ENCODE measurements at places on chromosomes 2 and 18.

- no peak for DNase-seq
Measured at GRCh38 chr2:287911-288757, at the start of gene ALKAL2. TSS of gene ALKAL2 (minus strand) at chr2:288091. CDS start at chr2:287835, 256 bp downstream.

DNA sequence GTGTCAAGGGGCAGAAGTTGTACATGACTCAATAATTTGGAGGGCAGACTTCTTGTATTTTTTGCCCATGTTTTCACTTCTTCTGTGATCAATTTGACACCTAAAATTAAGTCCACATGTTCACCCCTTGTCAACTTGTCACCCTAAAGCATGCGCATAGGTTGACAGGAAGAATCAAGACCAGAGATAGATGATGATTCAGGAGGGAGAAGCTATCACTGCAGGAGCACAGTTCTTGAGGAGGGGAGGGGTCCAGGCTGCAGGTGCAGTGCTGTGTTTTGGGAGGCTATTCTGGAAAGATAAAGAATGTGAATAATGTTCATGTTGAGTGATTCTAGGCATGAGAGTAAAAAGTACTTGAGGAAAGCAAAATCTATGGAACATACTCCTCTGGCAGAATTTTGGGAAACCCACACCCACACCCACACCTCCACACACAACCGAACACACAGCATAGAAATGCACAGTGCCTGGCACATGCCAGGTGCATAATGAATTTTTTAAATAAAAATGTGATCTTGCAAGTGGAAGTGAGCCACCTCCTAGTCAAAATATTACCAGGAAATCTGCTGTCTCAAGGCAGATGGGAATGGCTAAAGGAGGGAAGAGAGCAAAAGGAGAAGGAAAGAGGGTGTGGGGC, 249.2 kb upstream of the MEX3C start:
- DNase-seq = no peak

DNA sequence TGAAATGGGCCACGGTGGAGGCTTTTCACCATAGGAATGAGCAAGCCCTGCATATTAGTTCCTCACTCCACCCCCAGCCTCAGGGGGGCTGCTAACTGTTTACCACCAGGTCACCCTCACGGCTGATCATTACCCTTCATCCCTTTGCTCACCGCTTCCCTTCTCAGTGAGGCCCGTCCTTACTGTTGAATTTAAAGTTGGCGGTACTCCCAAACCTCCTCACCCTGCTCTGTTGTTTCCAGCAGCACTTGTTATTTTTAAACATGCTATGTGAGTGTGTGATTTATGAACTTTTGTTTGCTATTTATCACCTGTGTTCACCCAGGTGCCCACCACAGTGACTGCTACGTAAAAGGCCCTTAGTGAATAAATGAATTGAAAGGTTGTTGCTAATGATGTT, 243.6 kb downstream of the ZNF407 start:
- DNase-seq = no peak

GRCh38 chr2:181457741-181458425, 697 bp downstream of the ITGA4 start:
- DNase-seq = no peak

DNA sequence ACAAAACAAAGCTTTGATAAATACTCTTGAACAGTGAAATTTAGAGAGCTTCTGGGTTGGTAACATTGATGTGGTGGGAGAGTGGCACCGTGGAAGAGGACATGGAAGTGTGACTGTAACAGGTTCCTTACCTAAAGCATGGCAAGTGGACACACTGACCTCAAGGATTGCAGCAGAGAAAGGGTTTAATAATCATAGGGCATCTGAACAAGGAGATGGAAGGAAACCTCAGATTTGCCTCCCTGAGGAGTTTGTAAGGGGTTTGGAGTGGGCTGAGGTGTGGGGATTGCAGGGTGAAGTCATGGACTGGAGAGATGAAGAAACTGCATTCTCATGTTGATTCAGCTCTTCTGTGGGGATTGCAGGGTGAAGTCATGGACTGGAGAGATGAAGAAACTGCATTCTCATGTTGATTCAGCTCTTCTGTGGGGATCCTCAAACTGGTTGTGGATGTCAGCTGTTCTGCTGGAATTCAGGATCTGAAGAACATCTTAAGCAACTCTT, 83.8 kb upstream of the TLK1 start:
- DNase-seq = no peak

GRCh38 chr18:10249801-10250200, 204.6 kb upstream of the APCDD1 start:
- DNase-seq = no peak

DNA sequence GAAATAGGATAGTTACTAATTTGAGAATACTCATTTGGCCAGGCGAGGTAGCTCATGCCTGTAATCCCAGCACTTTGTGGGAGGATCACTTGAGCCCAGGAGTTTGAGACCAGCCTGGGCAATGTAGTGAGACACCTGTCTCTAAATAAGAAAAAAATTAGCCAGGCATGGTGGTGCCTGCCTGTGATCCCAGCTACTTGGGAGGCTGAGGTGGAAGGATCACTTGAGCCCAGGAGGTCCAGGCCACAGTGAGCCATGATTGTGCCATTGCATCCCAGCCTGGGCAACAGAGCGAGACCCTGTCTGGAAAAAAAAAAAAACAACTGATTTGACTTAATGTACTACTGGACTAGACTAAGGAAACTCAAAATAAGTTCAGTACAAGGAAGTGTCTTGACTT, 32.7 kb upstream of the ZNF638 start:
- DNase-seq = no peak

DNA sequence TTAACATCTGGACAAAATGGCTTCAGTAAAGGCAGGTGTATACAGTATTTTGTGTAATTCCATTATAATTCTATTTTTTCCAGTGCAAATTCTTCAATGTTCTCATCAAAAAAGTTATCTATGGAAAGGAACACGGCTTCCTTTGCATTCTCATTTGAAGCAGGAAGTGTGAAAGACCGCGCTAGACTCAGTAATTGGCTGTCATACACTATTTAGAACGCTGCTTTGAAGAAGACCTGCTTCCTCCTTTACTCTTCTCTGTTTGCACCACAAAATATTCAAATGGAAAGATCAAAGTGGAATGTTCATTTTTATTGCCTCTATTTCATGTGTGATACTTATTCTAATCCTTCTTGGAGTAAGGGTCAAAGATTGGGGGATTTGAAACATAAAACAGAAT, 883.7 kb downstream of the TSN start:
- no peak for DNase-seq

DNA sequence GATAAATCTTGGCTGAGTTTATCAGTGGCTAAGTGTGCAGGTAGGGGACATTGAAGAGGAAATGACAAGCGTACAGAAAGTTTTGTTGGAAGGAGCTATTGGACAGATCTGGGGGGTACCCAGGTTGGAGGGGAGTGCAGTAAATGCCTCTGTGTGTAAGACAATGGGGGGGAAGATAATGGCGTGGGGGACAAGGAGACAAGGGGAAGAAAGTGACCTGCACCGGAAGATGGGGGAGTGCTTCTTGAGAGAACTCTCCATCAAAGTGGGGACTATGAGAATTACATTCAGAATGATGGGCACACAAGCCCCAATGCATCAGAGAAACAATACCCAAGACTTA, 190.0 kb downstream of the ALPK2 start:
- no peak for DNase-seq

DNA sequence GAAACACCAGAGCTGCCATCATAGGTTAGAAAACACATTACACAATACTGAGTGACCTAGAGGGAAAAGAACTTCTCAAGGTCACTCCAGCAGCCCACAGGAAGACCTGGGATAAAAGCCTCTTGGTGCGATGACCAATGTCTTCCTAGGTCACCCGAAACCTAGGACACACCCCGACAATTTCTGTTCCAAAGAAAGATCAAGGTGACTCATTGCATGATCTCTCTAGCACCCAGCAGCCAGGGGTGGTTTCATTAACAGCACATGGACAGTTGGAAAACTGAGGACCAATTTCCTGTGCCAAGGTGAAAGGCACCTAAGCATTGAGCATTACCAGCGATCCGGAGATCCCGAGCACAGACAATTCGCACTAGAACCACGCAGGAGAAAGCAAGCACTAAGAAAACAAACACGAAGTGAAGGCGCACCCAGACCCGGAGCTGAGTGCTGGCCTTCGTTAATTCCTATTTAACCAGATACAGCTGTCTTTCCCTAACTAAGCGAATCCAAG, 1.5 kb downstream of the CACNB4 start:
- no peak for DNase-seq

DNA sequence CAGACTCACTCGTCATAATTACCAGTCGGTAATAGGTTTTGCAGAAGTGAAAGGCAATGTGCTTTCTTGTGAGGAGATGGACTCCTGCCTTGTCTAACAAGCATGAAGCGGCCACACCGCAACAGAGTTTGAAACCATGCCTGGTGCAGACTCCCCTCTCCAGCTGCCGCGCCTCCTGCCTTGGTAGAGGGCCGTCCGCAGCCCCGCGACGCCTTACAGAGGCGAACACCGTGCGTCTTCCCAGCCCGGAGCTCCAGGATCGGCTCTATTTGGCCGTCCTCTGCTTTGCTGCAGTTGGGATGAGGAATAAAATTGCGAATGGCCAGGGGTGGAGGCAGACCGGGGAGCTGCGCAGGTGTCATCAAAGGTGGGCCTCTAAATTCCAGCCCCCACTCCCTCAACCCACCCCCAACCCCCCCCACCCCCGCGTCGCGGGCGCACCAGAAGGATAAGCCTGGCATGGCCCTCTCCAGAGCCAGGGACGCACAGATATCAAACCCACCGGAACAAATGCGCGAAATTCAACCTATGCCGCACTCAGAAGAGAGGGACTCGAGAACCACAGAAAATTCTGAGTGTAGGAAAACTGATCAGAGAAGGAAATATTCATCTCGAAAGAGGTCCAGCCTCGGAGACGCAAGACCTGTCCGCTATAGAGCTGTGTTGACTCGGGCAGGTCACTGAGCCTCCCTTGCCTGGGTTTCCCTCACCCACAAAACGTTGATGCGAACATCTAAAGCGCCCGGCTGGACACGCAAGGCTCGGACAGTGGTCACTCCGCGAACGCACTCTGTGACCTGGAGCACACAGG, 1.1 kb downstream of the TRABD2A start:
- DNase-seq = no peak

GRCh38 chr2:11904029-11904428, 157.6 kb downstream of the LPIN1 start:
- DNase-seq = no peak

GRCh38 chr18:6729247-6730091, at the start of gene ARHGAP28:
TSS of gene ARHGAP28 (plus strand) at chr18:6729716. CDS start at chr18:6729822, 106 bp downstream.
- no peak for DNase-seq

DNA sequence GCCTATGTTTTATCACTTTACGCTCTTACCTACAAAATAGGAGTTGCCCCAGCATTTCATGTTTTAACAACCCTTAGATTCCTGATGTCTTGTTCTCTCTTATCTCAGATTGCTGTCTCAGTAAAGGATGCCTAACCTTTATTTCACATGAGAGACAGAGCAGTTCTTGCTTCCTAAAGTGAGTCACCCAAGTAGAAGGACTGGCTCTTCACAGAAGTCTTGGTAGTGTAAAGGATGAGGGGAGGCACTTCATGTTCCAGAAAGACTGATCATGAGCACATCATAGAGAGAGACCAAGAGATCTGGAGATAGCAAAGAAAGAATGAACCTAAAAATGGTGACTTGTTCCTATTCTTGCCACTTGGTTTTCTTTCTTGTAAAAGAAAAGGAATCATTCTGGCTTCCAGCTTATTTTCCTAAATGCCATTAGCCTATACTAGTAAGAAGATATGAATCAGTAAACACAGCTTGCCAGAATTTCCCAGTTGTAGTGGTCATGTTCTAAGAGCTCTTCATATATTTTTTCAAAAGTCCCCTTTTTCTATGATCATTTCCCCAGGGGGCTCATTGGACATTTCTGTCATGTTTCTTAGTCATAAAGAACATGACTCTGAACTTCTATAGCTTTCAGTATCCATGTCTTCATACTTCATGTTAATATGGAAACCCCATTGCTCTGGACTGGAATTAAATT, 54.9 kb downstream of the MAPRE2 start:
- no peak for DNase-seq

DNA sequence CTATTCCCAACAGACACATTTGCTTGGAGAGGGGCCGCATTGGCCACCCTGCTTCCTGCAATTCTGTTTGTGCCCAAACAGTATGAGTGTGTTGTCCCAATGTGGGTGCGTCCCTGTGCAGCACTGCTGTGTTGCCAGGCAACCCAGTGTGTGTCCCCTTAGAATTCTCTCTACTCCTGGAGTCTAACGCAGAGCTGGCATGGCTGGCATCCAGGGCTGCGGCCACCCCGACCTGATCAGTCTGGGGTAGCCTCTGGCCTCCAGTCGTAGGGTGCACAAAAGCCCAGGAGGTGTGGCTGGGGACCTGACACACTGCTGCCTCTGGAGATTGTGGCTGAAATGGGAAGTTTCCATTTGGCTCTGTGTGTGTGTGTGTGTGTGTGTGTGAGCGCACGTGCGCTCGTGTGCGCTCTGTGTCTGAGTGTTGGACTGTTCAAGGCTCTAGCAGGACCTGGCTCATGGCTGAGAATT, 48.0 kb downstream of the TEX44 start:
- DNase-seq = no peak

DNA sequence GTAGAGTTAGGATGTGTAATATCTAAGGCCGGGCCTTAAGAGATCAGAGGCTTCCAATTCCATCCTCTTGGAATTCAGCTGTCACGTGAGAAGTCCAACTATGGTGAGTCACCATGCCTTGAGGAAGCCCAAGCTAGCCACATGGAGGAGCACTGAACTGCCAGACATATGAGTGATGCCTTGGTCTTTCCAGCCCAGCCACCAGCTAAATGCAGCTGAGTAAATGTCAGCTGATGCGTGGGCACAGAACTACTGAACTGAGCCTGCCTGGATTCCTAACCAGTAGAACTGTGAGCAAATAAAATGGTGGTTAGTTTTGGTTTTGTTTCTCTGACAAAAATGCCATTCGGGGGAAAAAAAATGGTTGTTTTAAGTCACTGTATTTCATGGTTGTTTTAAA, 153.7 kb upstream of the SERTAD2 start:
- DNase-seq = no peak

GRCh38 chr2:133286326-133286922, 281.8 kb downstream of the NCKAP5 start:
- DNase-seq = no peak

DNA sequence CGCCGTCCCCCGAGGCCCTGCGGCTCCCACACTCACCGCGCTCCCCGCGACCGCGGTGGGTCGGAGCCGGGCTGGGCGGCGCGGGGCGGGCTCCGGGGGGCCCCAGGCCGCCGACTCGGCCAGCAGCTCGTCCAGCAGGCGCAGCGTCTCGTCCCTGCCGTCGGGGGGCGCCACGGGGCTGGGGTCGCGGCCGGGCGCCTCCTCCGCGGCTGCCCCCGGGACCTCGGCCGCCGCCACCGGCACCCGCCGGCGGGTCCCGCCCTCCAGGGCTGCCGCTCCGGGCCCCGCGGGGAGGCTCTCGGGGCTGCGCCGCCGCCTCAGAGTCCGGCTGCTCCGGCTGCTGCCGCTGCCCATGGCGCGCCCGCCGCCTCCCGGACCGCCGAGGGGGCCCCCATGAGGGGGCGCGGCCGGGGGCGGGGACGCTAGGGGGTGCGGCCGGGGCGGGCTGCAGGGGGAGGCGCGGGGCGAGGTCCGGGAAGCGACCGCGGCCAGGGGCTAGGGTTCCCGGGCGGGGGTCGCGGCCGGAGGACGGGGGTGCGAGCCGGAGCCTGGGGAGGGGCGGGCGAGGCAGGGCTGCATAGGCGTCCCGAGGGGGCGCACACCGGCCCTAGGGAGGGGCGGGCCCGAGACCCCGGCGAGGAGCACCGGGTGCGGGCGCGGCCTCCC, at the start of gene CYS1:
TSS of gene CYS1 (minus strand) at position 542 of the 666 bp plus-strand sequence. CDS start at position 354, 188 bp downstream.
- DNase-seq = no peak
